ENCODE measurements at places on chromosomes 2 and 18.

- no peak for DNase-seq
These were observed 15.2 kb upstream of the TSPYL6 start for GRCh38 chr2:54271189-54271588.

DNA sequence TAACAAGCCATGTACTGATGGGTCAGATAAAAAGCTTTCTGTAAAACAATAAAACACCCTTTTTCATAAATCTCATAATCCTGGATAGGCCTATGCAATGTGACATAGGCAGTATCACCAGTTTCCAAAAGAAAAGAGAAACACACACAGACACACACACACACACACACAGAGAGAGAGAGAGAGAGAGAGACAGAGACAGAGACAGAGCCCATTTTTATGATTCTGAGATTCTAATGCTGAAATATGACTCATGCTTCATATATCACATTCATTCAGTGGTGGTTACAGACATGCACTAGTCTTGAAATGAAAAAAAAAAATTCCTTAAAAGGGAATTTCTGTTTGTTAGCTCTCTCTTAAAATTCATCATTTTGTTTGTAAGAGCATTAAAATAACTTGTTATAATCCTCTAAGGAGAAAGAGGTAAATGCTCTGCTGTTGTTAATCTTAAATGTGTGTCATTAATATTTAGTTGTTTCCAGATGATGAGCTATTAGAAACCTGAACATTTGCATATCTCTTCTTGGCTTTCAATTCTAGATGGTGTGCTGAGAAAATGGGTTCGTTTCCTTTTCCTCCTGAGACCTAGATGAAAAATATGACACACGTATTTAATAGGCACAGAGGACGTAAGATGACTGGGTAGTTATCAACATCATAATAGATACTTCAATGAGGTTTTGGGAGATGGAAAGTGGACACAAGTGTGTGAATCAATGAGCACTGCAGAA, 1598.7 kb upstream of the ACVR2A start:
- no peak for DNase-seq

DNA sequence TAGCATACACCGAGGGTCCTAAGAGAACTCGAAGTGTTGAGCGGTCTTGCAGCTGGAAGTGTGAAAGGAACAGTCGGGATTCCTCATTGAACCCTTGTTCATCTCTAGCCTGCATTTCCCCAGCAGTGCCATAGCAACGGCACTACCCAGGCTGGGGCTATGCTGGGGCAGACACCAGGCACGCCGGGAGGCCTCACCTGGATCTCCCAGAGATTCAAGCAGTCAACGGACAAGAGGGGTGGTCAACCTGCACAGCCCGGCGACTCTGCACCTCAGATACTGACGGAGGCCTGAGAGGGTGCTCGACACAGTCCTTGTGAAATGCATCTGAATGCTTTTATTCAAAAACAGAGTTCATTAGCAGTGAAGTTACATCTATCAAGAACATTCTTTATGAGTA, 604.2 kb downstream of the GALR1 start:
- DNase-seq: no peak

DNA sequence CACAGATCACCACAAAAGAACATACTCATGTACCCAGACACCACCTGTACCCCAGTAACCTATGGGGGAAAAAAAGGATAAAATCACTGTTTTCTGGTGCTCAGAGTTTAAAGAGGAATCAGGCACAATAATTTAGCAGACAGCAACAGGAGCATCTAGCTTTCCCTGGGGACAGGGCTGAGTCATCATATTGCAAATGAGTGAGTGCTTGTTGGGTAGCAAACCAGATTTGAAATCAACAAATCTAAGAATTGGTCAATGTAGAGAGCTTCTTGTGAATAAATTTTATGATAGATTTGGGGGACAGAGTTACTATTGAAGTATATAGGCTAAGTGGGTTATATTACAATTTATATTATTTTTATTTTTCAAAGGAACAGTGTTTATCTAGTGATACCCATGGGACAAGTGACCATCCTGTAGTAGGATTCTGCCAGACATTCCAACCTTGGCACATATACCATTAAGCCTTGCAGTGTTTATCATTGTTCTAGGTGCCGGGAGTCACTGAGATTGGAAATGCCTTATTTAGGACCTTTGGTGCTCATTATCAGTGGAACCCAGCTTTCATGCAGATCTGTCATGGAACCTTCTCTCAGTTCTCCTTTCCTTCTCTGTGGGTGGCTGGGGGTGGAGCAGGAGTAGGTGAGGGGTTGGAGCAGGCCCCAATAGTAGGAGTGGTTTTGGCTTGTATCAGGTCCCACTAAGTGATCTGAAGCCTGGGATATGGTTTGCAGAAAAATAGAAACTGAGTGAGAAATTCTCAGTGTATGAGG, 117.2 kb downstream of the CERS6 start:
- DNase-seq: no peak

Data from T follicular helper cell (primary cell).